ENCODE measurements at places on chromosomes 3 and 15. TPM values are rescaled to one million over a fixed set of nuclear protein-coding genes. Genes with fewer than 3 reads are reported as not detected.

DNA sequence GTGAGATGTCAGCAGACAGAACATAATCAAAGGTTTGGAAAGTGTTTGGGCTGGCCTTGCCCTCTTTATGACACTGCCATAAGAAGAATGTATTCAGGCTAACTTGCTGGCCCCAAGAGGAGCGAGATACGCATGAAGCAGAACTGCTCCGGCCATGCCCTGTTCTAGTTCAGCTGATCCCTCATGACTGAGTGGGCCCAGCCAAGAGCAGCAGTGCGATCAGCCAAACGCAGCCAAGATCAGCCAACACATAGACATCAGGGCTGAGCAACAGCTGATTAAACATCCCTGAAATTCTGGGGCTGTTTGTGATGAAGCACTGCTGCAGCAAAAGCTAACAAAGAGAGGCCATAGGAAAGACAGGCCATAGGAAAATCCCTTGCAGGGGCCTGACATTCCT lies 24.1 kb downstream of the POMGNT2 start:
- no peak for DNase-seq

- DNase-seq = no peak
These were observed 844 bp downstream of the IMPG2 start for GRCh38 chr3:101319531-101319930.

DNA sequence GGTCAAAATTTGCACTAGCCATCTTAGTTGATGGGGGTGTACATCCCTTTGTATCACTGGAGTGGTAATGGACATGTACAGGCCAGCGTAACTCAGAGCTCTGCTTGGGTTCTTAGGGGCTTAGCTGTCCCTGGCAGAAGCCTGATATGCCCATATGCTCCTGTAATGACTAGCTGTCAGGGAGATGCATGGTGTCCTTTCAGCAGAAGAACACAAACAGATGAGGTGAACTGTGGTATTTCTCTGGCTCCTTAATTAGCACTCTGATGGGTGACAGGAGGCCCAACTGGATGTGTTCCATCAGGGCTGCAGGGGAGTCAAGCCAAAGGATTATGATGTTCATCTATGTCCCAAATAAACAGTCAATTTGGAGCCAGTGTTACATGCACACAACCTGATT lies 774.5 kb downstream of the AGBL1 start:
- no peak for DNase-seq

GRCh38 chr3:166110102-166110501 lies 272.9 kb upstream of the BCHE start:
- no peak for DNase-seq

- peak; percentile 12 for DNase-seq
These were observed 463.9 kb downstream of the EPHA3 start for GRCh38 chr3:89571298-89571697.

DNA sequence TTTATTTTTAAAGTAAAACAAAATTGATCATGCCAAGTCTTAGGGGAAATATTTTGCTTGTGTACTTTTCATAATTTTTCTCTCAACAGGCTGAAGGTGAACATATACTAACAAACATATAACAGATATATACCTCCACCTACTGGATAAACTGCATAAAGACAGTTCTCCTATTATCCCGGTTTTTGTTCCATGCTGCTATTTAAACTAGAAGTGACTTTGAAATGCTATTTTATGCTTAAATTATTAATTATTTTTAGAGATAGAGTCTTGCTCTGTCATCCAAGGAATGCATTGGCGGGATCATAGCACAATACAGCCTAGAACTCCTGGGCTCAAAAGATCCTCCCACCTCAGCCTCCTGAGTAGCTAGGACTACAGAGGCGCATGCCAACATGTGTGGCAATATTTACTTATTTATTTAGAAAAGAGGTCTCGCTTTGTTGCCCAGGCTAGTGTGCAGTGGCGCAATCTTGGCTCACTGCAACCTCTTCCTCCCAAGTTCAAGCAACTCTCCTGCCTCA lies 49.8 kb downstream of the ST3GAL6 start:
- DNase-seq = no peak

DNA sequence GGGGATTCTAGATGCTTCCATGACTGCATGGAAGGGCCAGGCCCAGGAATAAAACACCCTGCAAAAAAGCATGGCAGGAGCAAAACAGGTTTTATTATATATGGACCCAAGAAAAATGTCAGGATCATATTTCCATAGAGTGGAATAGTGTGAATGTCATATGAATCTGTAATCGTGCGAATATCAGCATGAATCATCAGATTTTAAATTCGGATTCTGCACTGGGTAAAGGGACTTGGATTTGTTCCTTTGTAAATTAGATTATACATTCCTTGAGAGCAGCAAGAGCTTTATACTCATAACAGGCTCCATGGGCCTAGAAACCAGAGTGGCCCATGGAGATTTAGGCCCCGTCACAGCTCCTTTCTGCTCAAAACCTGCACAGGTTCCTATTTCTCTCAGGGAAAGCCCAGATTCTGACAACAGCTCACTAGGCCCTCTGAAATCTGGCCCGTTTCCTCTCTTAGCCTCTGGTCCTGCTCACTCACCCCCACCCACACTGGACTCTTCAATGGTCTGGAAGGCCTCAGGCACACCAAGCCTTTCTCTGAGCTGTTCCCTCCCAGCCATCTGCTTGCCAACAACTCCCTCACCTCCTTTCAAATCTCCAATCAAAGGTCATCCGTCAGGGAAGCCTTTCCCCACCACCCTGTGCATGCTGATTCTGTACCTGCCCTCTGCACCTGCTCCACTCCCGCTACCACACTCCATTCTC lies 76.0 kb downstream of the FEM1B start:
- DNase-seq = no peak

GRCh38 chr15:75195122-75195765 lies 6.4 kb upstream of the C15orf39 start:
- DNase-seq = peak; percentile 63

GRCh38 chr15:27906802-27907201 lies 192.3 kb downstream of the OCA2 start:
- no peak for DNase-seq

- no peak for DNase-seq
These were observed 328.3 kb downstream of the RYR3 start for GRCh38 chr15:33639051-33639450.

DNA sequence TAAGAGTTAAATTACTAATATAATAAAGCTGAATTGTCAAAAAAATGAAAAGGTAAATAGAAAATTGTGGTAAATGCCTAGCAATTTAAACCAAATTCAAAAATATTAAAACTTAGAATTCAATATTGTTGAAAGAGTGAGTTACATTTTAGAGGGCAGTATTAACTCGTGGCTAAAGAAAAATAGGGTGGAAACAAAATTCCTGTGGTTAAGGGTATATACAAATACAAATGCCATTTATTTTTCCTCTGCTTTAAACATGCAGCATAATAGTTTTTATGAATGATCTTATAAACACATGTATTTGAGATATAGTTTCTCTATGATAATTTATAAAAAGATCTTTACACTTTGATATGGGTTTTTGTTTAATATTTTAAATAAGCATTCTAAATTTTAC lies 79.0 kb downstream of the NEDD4 start:
- DNase-seq = no peak

DNA sequence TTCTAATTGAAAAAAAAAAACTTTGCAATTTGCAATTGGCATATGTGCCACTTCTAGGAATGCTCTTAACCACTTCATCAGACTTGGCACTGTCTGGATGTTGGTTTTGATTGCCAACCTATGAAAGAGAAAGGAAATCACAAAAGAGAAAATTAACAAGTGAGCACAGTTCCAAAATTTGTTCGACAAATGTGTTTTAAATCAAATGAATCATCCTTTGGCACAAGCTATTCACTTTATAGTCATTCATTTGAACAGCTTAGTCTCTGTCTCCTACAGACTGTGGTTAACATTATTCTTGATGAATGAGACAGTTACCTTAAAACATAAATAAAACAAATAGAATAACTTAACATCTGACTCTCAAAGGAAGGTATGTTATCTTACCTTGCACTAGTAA lies 265.0 kb downstream of the EPHA3 start:
- no peak for DNase-seq

DNA sequence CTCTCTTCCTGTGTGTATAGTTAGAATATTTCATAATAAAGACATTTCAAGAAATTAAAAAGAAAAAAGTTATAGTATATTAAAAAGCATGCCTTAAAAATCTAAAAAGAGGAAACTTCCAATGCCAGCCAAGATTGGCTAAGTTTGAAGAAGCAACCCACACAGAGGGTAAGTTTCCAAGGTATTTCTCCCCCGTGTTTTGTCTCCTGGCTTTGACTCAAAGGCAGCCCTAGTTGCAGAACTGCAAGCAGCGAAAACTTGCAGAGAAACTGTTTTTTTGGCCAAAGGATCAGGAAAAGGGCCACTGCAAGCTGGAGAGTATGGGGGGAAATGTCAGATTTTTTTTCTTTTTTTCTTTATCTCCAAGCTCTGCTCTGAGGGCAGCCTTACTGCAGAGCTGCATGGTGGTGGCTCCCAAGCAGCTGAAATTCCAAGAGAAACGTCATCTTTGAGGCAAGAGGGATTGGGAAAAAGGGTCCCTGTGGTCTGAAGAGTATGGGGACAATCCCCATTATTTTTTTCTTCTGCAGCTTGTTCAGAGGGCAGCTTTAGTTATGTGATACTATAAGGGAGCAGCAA lies 23.0 kb downstream of the HACL1 start:
- no peak for DNase-seq

DNA sequence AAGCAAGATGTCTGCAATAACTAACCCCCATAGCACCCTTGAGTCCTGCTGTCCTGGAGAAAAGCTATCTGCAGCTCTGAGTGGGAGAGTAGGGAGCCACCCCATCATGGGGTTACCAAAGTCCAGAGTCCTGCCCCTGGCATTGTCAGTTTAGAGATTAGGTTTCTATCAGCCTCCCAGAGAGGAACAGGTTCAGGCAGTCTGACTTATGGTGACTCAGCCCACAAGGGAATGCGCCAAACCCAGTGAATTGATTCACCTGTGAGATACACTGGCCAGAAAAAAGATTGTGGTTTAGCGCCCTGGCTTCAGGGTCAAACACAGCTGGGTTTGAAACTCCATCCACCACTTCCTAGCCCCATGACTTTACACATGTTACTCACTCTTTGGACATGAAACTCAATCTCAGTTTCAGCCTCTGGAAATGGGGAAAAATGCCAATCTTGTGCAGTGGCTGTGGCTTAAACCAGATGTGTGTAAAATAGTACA lies 263.6 kb upstream of the HES1 start:
- DNase-seq = no peak

GRCh38 chr15:93417631-93418030 lies 328.6 kb upstream of the RGMA start:
- DNase-seq = peak; percentile 70

Gene COLQ
- 13.4 TPM for total RNA-seq

Gene TPM1
- 16,693 TPM for total RNA-seq

Gene RNF111
- total RNA-seq = 25.0 TPM

Gene KLHL6
- 0.89 TPM for total RNA-seq

Gene HDDC3
- total RNA-seq = 17.1 TPM

Data from heart right ventricle (tissue), 16 donors.